ENCODE measurements at places on chromosomes 6 and 20. TPM values are rescaled to one million over a fixed set of nuclear protein-coding genes. Genes with fewer than 3 reads are reported as not detected.

C20orf204 gene
- total RNA-seq: 0.77 TPM

HUS1B gene
- total RNA-seq: 0.77 TPM

BNIP5 gene
- not detected for total RNA-seq

GRIK2 gene
- total RNA-seq: 1.1 TPM

TREM2 gene
- not detected for total RNA-seq

PROKR2 gene
- not detected for total RNA-seq
